Kidney epithelial cell (primary cell): ENCODE measurements at places on chromosomes 4 and X.

- no peak for DNase-seq
Observed at GRCh38 chr4:100900134-100900533, 382.3 kb upstream of the EMCN start.

DNA sequence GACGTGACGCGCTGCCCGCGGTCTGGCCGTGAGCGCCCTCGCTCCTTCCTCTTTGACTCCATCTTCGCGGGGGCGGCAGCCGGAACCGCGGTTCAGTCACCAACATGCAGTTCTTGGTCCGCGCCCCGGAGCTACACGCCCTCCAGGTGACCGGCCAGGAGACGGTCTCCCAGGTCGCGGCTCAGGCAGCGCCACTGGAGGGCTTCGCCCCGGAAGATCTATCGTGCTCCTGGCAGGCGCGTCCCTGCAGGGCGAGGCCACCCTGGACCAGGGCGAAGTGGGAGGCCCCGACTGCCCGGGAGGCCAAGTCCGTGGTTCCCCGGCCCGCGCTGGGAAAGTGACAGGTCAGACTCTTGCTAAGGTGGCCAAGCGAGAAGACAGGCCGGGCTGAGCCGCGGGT lies 2.9 kb downstream of the TRIML2 start:
- DNase-seq: no peak

DNA sequence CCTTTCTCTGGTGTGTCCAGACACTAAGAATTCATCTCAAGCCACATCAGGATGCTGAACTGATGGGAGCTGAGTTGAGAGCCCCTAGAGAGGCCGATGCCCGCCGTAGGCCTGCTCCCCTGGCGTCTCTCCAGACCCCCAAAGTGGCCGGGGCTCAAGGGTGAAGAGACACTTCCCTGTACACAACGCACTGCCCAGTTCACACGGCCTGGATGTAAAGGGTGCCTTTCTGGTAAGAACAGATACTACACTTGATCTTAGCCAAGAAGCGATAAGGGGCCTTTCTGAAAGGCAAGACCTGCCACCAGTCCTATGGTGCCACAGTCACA lies 5.1 kb upstream of the TREX2 start:
- no peak for DNase-seq

- no peak for DNase-seq
Observed at GRCh38 chr4:26964512-26964911, 103.9 kb downstream of the STIM2 start.

- no peak for DNase-seq
Observed at GRCh38 chr4:2436761-2437474, 18.2 kb downstream of the CFAP99 start.

- no peak for DNase-seq
Observed at GRCh38 chr4:26772096-26772873, 88.4 kb upstream of the STIM2 start.

GRCh38 chr4:119118397-119118796 lies 17.2 kb upstream of the MYOZ2 start:
- DNase-seq: no peak

GRCh38 chr4:102524691-102525090 lies 23.5 kb downstream of the NFKB1 start:
- no peak for DNase-seq

GRCh38 chrX:72128881-72129280 lies 2.8 kb downstream of the RTL5 start:
- no peak for DNase-seq

DNA sequence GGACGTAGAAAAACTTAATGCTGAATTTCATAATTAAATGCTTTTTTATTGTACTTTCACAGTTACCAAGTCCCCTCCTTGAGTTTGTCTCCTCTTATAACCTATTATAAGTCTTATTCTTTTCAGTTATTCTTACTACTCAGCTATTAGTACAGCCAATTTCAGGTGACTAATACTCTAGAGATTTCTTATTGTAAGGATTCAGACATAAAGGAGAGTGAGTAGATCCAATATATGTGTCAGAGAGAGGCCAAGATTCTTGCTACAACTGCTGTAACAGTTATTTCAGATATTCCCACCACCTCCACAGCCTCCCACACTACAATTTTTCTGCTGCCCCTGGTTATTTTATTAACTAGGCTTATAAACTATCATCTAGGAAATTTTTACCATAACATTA lies 274.5 kb downstream of the GPAT3 start:
- no peak for DNase-seq

GRCh38 chrX:17986440-17986839 lies 125.3 kb upstream of the RAI2 start:
- no peak for DNase-seq

GRCh38 chr4:6606465-6607235 lies 31.7 kb downstream of the MAN2B2 start:
- no peak for DNase-seq

DNA sequence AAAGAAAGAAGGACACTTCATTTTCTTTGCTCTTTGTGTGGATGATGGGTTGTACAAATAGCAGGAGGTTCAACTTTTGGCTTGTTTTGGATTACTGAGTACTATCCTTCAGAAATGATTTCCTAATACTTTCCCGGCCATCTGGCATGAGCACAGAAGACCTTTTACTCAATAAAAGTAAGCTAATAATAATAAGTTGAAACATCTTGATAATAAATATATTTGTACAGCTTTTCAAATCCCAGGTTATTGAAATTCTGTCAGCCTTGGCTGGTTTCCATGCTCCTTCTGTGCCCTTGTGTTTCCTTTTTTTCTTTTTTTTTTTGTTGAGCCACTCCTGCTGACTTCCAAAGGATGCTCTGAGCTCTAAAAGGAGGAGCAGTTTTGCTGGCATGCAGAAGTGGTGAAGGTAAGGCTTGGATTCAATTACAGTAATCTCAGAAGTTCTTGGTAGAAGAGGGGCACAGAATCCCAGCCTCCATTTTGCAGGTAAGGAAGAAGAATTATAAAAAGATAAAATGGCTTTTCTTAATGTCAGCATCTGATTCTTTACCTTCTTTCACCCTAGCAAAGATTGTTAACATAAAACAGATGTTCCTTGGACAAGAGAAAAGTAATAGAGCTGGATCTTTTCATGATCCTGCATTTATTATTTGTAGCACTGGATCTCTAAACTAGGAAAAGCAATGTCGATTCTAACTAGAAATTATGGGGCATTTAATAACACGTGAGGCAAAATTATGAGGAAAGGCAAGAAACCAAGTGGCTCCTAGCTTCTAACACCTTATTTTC lies 31.9 kb downstream of the REPS2 start:
- DNase-seq: no peak

GRCh38 chrX:42714981-42715700 lies 62.8 kb downstream of the PPP1R2C start:
- DNase-seq: peak; percentile 32

DNA sequence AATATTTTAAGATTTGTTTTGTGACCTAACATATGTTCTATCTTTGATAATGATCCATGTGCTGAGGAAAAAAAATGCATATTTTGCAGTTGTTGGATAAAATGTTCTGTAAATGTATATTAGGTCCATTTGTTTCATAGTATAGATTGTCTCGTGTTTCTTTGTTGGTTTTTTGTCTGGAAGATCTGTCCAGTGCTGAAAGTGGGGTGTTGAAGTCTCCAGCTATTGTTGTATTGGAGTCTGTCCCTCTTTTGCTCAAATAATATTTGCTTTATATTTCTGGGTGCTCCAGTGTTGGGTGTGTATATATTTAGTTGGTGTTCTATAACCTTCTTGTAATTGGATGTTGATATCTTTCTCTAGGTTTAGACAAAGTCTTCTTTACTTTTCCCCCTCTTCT lies 53.2 kb upstream of the FRMPD3 start:
- no peak for DNase-seq

DNA sequence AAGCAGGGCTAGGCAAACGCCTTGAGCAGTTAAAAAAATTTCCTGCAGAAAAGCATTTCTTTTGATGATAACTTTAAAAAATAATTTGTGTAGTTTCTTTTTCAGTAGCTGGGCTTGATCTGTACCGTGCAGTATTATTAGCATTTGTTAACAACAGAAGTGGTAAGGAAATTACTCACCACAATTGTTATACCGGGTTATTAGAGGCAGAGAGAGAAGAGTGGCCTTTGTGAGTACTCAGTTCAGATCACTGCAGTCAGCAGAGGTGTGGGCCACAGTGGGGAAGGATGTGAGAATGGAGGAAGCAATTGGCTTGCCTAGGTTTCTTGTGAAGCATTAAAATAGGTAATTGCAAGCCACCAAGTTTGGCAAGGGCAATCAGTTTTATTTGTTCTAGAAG lies 14.3 kb upstream of the IL21 start:
- DNase-seq: no peak

GRCh38 chrX:104098151-104098808 lies 14.0 kb upstream of the ZCCHC18 start:
- DNase-seq: peak; percentile 55

DNA sequence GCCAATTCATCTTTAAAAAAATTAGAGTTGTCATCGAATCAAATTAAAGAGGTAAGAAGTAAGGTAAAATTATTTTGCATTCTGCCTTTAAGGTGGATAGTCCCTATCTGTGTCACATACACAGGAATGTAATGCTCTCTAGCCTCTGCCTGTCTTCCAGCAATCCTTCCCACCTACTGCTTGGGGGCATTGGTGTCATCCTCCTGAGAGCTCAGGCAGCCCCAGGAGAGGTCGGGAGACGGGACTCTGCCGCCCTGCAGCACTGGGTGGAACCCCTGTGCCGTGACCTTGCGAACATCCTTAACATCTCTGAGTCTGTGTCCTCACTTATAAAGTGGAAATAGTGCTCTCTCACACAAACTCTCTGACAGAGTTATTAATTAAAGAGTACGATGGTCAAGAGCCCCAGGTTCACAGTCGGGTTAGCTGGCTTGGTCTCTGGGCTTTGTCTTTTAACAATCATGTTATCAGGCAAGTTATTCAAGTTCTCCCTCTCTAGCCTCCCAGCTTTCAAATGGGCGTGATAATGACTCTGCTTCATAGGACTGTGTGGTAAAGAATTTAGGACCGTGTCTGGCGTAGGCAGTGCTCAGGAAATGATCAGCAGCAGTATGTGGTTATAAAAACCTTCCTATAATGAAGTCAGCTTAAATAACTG lies 10.2 kb downstream of the TLR3 start:
- no peak for DNase-seq

DNA sequence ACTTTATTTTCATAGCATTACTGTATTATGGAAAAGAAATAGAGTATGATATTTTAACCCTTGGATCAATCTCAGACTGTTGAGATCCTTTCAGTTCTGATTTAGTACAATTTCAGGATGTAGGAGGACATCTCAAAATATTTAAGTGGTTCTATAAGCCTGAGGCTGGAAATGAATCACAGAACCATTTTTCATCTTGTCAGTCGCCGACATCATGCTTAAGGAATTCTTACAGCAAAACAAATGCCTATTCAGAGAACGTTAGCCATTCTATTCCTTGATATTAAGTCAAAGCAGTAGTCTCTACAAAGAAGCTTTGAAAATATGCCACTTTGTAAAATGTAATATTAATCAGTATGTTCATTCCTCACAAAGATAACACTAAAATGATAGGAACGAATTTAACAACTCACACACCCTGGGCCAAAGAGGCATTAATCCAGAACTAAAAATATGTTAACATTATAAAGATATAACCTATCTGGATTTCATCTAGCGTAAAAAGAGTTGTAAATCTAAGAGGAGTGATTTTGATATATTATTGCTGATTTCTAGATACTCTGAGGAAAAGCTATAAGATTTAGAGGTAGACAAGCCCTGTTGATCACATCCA lies 152.0 kb downstream of the GASK1B start:
- DNase-seq: peak; percentile 87

DNA sequence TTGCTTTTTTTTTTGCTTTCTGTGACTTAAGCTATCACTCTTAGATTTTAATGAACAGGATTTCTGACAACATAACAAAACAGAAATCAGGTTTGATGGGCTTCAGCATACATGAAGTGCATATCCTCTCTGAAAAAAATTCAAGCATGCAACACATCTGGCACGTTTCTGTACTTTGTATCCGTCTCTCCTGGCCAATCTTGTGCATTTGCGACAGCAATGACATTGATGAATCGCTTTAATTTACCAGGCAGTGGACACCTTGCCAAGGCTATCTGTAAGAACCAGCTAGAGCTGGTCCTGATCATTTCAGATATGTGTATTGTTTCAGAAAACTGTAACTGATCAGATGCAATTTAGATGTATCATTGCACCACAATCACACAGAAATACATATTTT lies 93.3 kb downstream of the CCSER1 start:
- no peak for DNase-seq

- DNase-seq: no peak
Observed at GRCh38 chr4:22678940-22679854, 13.5 kb upstream of the GBA3 start.

GRCh38 chr4:139799615-139800014 lies 134.0 kb downstream of the MGST2 start:
- no peak for DNase-seq

DNA sequence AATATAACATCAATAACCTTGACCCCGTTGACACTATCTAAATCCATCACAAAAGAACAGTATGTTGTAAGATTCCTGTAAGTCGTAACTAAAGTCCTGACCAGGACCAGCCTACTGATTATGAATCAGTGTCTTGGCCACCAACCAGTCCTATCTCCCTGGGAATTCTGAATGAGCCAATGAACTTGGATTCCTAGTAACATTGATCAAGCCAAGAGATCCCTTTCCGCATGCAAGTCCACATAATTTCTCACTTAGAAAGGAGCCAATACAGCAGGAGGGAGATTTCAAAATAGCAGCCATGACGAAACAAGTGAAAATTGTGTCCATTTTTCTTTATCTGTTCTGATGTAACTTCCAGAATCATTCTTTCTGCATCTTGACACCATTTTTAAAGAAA lies 9.5 kb downstream of the XPNPEP2 start:
- DNase-seq: no peak
